SK-N-SH (cell line): ENCODE measurements at places on chromosomes 6 and 20.

GRCh38 chr6:55496201-55496600 is 82.8 kb downstream of the HMGCLL1 start:
- DNase-seq, result no peak

DNA sequence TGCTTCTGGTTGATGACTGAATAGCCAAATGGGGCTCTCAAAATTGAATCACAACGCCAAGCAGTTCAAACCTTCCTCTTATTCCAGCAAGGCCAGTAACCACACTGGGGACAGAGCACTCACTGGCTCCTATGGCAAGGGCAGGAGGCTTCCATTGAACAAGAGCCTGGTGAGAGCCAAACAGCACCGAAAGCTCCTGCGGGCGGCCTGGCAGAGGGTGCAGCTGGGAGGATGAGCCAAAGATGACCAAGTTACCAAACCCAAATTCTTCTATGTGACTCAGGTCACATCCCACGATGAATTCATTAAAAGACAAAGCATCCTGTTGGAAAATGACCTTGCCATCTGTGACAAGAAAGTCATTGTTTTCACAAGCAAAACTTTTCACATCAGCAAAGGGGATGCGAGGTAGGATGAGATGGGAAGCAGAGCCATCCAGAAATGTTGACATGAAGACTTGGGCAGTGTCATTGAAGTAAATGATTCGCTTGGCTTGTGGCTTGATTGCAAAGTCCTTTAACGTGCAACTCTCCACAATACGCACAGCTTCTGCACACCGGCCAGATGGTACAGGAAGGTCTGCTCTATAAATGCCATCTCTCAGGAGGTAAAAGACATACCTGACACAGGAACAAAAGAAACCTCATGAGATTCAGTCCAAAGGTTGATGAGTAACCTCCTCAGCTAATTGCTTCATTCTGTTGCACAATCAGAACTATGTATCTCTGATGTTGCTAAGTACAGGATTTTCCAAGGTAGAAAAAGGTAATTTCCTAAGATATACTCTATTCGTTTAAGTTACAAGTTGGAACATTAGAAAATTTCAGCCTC is 36.3 kb downstream of the ROS1 start:
- DNase-seq, result no peak

- DNase-seq, result peak; percentile 53
Observed at GRCh38 chr20:48686238-48687116, 141.3 kb downstream of the PREX1 start.

DNA sequence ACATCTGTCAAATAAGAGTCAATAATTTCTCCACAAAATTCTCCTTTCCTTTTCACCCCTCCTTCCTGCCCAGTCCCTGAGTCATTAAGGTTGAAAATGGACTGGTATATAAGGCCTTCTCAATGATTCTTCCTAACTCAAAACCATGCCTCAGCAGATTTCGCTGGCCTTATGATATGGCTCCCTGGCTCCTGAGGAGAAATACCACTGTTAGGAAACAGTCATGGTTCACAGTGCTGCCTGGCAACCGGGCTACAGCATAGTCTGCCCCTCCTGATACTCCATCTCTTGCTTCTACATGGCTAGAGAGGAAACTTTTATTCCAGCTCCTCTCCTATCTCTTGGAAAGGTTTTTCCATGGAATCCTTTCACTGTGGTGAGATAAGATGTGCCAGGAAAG is 4.7 kb downstream of the UBE2J1 start:
- DNase-seq, result no peak

DNA sequence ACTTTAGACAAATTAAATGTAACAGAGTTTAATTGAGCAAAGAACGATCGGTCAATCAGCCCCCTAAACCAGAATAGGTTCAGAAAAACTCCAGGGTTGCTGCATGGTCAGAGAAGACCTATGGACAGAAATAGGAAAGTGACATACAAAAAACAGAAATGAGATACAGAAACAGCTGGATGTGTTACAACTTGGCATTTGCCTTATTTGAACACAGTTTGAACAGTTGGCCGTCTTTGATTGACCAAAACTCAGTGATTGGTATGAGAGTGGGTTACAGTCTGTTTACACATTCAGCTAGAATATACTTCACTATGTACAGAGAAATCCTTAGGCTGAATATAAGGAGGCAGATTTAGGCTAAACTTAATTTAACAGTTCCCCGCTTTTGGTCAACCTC is 19.9 kb downstream of the SRSF6 start:
- DNase-seq, result no peak

GRCh38 chr6:124205921-124206320 is 402.3 kb downstream of the NKAIN2 start:
- DNase-seq, result no peak

- no peak for DNase-seq
Observed at GRCh38 chr6:140871911-140872310, 1260.8 kb upstream of the GJE1 start.

- no peak for DNase-seq
Observed at GRCh38 chr6:16670183-16670582, 91.1 kb downstream of the ATXN1 start.

GRCh38 chr6:134517868-134518267 is 200.0 kb upstream of the SGK1 start:
- peak; percentile 34 for DNase-seq

DNA sequence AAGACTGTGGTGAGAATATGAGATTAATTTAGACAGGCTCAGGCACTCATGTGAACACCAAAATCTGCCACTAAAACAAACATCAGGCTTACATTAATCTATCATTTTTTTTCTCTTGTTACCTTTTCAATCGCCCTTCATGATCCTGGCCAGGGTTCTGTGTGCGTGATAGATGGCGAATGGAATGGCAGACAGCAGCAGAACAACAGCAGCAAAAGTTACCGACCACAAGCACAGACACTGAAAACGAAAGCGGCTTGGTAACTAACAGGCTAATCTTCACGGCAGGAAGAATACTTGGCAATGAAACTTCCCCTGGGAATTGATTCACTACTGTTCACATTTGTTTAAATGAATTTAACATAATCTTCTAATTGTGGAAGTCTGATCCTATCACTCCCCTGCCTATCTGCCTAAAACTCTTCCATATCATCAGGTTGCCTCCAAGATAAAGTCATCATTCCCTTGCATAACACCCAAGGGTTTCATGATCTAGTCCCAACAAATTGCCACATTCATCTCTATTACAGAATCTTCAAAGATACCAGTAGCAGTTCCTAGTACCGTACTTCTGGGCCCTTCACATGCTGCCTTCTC is 28.7 kb downstream of the PTPRK start:
- no peak for DNase-seq

- peak; percentile 45 for DNase-seq
Observed at GRCh38 chr6:47413752-47414422, 63.7 kb upstream of the CD2AP start.

DNA sequence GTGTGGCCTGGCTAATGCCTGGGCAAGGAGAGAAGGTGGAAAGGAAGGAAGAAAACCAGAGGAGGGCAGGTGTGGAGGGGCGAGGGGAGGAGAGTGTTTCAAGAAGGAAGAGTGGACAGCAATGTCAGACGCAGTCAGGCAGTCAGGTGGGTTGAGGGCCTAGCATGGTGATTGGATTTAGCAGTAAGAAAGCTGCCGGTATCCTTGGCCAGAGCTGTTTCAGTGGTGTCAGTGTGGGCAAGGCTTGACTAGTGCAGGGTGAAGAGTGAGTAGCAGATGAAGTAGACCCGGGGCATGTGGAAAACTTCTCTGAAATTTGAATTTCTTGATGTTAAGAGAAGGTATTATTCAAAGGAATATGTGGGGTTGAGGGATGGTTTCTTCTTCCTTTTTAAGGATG is 27.0 kb downstream of the SNX9 start:
- DNase-seq, result no peak

- no peak for DNase-seq
Observed at GRCh38 chr6:55568808-55569439, 10.1 kb downstream of the HMGCLL1 start.

- no peak for DNase-seq
Observed at GRCh38 chr6:100876251-100876650, 4.9 kb downstream of the ASCC3 start.

GRCh38 chr6:100296810-100297544 is 167.7 kb downstream of the SIM1 start:
- DNase-seq, result no peak

- DNase-seq, result no peak
Observed at GRCh38 chr6:147678253-147678652, 169.8 kb downstream of the SAMD5 start.

GRCh38 chr6:63058601-63059000 is 152.7 kb upstream of the FKBP1C start:
- DNase-seq, result no peak

GRCh38 chr6:2969549-2969948 is 1.8 kb downstream of the SERPINB6 start:
- no peak for DNase-seq

DNA sequence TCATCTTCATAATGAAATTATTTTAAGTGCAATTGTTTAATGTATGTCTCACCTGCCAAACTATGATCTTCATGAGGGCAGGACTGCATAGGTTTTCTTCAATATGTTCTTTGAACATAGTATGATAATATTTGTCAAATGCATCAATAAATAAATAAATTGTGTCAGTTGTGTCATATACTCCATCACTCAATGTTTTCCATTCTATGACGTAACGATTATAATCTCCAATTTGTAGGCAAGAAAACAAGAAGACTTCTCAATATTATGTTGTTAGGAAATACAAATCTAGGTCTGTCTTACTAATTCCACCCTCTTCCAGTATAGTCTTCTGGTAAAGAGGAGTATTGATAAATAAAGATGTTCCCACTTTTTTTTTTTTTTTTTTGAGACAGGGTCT is 858.1 kb downstream of the MAFB start:
- no peak for DNase-seq

DNA sequence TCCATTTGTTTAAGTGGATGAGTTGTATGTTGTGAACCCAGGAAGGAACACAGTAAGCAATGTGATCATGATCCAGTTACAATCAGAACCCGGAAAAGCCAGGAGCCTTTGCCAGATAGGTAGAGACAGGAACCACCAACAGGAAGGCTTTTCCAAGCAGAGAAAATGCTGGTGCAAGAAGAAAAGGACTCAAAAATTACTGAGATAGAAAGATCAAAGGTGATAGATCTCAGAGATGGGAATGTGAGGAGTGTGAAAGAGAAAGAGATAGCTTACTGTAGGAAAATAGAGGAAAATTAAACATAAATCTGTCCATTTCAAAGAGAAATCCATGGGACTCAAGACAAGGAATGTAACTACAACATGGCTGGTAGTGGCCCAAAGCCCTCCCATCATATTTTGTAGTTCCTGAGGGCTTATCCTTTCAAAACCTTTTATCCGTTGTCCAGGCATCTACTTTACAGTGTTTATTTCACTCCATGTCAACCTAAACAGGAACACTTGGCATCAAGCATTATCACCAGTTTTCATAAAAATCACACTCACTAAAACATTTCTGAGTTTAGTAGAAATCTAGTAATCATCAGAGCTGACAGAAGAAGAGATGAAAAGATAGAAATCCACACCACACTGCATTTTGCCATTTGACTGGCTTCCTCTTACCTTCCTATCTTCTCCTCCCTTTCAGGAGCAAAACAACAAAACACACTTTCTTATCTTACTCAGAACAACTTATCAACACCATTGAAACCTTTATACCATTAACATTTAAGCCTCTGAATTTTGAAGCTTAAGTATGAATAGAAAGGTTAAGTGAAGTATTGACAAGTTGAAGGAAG is 44.5 kb upstream of the STXBP5 start:
- no peak for DNase-seq

GRCh38 chr6:69390125-69390524 is 406.7 kb downstream of the LMBRD1 start:
- no peak for DNase-seq

- no peak for DNase-seq
Observed at GRCh38 chr6:140225701-140226436, 851.4 kb upstream of the CITED2 start.

- DNase-seq, result no peak
Observed at GRCh38 chr6:19902201-19902600, 65.0 kb downstream of the ID4 start.

GRCh38 chr20:58800134-58800871 is 50.4 kb downstream of the GNAS-AS1 start:
- DNase-seq, result no peak

DNA sequence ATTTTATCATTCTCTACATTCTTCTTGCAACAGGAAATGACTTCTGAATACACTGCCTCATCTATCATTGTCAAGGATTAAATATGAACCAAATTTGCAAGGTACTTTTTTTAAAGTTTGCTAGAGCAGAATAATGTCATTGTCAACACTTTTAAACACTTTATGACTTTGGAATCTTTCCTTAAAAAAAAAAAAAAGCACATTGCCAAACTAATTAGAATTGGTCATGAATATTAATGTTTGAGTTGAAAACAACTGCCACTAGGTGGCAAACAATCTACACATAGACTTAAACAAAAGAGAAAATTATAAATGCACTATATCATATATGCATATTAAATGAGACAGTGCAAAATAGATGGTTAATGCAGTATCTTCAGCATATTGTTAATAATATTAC is 32.5 kb upstream of the TMEM244 start:
- no peak for DNase-seq

GRCh38 chr6:84775751-84776150 is 11.4 kb upstream of the TBX18 start:
- no peak for DNase-seq

DNA sequence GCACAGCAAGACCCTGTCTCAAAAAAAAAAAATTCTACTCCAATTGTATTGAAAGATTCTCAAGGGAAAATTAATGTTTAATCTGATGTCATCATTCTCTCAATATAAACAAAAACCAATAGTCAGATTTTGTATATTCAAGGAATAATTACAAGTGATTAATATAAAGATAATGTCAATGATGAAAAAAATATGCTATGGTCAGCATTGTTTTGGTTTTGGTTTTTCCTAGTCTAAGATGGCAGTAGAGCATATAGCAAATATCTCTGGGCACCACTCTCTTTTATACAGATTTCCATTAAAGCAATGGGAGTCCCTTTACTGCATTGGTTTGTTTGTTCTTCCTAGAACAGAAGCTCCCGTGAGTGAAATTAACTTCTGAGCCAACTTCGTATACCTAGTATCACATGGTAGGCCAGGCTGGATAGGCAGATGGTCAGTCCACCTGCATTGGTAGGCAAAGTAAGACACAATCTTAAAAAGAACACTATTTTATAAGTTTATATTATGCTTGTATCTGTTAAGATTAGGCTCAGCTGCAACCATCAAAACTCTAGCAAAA is 523.8 kb upstream of the JARID2 start:
- DNase-seq, result no peak

DNA sequence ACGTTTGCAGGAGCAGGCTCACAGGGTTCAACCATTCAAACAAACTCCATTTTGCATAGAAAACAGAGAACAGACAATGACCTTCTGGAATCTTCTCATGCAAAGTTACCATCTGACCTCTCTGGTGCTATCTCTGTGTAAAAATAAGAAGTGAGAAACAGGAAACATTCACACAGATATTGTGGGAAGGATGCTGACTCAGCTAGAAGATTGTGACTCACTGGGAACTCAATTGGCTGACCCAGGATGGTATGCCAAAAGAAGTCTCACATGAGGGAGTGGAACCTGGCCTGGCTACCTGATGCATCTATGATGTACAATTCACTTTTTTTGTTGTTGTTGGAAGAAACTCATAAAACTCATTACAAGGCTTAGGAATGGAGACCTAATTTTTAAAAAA is 61.1 kb upstream of the TBX18 start:
- DNase-seq, result no peak

GRCh38 chr20:4088766-4089165 is 73.4 kb upstream of the RNF24 start:
- DNase-seq, result no peak

GRCh38 chr6:167794161-167795157 is 32.3 kb upstream of the AFDN start:
- no peak for DNase-seq

- no peak for DNase-seq
Observed at GRCh38 chr6:118306392-118307238, 241.5 kb upstream of the PLN start.

- no peak for DNase-seq
Observed at GRCh38 chr20:51082988-51083387, 60.1 kb upstream of the KCNG1 start.
